GM06990 (cell line): ENCODE measurements at places on chromosomes 4 and X.

- DNase-seq, result no peak
Measured at GRCh38 chr4:71593311-71593710, 190.6 kb downstream of the GC start.

GRCh38 chrX:52585892-52586291 is 68.8 kb downstream of the SSX7 start:
- DNase-seq, result no peak

DNA sequence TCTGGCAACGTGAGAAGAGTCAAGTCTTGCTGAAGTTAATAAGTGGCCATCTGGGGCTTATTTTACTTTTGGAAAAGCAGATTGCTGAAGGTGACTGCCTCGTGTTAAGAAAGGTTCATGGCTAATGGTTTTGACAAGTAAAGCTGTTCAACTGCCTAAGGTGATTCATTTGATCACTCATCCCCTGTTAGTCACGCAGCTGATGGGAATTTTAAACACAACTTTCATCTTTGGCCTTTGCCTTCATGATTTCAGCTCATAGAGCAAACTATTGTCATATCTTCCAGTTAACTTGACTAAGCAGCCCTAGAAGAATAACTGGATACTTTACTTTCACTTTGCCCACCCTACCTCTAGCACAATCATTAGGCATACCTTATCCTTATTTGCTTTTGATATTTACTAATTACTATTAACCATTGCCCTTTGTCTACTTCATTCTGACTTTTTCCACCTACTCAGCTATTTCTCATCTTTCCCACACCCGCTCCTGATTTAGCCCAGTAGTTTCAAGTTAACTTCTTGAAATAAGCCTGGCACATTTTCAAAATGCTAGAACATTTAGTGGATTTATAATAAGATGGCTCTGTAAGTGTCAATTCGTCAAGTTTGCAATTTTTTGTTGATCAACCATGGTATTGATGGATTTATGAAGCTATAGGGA is 170.6 kb upstream of the S100G start:
- no peak for DNase-seq

GRCh38 chrX:43939187-43939926 is 33.8 kb downstream of the NDP start:
- DNase-seq, result no peak

- DNase-seq, result no peak
Measured at GRCh38 chr4:6013564-6013963, 4.7 kb downstream of the C4orf50 start.
